ENCODE measurements at places on chromosomes 6 and 20.

GRCh38 chr6:39815356-39815755 lies 23.2 kb downstream of the DAAM2 start:
- no peak for DNase-seq

DNA sequence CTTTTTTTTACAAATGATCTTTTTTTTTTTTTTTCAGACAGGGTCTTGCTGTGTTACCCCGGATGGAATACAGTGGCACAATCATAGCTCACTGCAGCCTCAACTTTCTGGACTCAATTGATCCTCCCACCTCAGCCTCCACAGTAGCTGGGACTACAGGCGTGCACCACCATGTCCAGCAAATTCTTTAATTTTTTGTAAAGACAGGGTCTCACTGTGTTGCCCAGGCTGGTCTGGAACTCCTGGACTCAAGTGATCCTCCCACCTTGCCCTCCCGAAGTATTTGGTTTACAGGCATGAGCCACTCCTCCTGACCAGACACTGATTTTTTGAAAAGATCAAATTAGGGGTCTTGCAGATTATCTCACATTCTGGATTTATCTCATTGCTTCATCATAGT lies 11.0 kb upstream of the MYBL2 start:
- no peak for DNase-seq

DNA sequence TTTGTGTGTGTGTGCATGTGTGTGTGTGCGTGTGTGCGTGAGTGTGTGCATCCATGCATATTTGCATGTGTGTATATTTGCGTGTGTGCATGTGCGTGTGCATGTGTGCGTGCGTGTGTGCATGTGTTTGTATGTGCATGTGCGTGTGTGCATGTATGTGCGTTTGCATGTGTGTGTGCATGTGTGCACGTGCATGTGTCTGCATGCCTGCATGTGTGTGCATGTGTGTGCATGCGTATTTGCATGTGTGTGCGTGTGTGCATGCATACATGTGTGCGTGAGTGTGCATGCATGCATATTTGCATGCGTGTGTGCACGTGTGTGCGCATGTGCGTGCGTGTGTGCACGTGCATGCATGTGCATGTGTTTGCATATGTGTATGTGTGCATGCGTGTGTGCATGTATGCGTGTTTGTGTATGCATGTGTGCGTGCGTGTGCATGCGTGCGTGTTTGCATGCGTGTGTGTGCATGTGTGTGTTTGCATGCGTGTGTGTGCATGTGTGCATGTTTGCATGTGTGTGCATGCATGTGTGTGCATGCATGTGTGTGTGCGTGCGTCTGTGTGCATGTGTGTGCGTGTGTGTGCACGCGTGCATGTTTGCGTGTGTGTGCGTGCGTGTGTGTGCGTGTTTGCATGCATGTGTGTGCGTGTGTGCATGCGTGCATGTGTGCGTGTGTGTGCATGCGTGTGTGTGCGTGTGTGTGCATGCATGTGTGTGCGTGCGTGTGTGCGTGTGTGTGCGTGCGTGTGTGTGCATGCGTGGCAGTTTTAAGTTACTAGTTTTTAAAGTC lies 57.7 kb upstream of the SMOC2 start:
- DNase-seq = no peak

DNA sequence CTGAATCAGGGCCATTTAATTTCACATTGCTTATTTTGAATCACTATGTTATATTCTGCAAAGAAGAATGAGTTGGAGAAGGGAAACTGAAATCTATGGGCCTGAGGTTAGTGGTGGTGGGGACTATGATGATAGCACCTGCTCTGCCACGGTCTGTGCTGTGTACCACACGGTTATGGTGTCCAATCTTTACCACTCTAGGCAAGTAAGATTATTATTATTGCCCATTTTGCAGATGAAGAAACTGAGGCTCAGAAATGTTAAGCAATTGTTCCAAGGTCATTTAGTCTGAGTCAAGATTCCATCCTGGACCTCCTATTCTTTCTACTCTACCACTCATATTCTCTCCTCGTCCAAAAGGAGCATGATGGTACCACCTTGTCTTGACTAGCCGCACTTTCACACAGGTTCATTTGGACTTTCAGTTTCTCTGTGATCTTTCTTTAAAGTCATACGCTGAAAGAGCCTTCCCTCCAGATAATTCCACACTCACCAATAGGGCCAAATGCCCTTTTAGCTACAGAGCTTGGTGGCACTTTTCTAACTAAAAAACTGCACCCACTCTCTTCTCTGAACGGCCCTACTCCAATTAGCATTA lies 56.2 kb downstream of the GFOD1 start:
- DNase-seq = no peak

- no peak for DNase-seq
Observed at GRCh38 chr6:167665698-167666330, 160.9 kb upstream of the AFDN start.

GRCh38 chr6:167237438-167238145 lies 53.5 kb upstream of the UNC93A start:
- no peak for DNase-seq

GRCh38 chr20:63273635-63274380 lies 1.2 kb downstream of the ARFGAP1 start:
- no peak for DNase-seq

GRCh38 chr6:130643361-130643760 lies 183.8 kb upstream of the SMLR1 start:
- no peak for DNase-seq

GRCh38 chr20:25459111-25459830 lies 51.8 kb downstream of the GINS1 start:
- no peak for DNase-seq

DNA sequence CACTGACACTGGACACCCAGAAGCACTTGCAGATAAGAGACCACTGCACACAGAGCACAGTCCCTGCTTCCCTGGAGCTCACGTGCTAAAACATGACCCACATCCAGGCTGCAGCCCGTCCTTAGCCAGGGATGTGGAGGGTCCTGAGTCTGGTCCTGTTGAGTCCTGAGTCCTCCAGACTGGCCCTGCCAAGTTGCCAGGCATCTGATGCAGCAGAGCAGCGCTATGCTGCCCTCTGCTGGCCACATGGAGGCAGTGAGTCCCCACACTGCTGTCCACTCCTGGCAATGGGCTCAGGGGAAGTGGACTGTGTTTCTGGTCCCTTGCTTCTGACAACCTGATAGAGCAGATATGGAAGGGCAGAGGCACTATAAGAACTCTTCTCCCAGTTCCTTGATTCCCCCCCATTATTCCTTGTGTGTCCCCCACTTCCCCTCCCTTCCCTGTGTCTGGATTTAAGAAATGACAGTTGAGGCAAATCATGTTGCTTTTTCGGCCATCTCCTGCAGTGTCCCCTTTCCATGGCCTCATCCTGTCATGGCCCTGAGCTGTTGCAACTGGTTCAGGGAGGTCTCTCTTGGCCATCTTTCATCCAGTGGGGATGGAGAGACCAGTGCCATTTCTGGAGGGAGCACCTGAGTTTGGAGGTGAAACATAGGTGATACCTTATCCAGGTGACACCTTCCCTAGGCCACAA lies 86.0 kb downstream of the DHX35 start:
- DNase-seq = peak; percentile 53

DNA sequence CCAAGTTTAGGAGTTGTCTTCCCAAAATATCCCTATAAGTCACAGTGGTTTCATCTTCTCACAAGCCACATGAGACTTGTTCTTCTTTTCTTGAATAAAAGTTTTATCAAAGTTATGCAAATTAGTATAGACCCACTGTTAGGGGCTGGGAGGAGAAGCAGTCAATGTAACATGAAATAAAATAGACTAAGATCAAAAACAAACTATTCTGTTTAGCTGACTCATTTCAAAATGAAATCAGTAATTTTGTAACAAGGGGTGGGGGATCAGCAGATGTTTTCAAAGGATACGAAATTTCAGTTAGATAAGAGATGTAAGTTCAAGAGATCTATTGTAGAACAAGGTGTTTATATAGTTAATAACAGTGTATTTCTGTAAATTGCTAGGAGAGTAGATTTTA lies 339.6 kb upstream of the PRDM1 start:
- DNase-seq = no peak

DNA sequence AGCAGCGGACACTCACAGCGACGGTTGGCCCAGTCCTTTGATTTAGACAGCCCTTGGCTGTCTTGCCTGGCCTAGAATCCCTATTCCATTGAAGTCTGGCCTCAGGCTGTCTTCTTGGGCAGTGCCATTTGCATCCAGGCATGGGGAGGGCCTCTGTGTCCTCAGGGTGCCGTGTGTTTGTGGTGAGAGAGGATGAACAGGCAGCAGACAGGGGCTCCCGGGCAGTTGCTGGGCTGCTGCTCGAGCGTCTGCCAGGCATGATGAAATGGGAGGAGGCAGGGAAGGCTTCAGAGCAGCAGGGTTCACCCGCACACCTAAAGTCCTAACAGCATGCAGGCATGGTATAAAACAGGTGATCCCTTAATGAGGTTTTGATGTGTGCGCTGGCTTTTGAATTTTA lies 126.9 kb downstream of the SOBP start:
- DNase-seq = no peak

DNA sequence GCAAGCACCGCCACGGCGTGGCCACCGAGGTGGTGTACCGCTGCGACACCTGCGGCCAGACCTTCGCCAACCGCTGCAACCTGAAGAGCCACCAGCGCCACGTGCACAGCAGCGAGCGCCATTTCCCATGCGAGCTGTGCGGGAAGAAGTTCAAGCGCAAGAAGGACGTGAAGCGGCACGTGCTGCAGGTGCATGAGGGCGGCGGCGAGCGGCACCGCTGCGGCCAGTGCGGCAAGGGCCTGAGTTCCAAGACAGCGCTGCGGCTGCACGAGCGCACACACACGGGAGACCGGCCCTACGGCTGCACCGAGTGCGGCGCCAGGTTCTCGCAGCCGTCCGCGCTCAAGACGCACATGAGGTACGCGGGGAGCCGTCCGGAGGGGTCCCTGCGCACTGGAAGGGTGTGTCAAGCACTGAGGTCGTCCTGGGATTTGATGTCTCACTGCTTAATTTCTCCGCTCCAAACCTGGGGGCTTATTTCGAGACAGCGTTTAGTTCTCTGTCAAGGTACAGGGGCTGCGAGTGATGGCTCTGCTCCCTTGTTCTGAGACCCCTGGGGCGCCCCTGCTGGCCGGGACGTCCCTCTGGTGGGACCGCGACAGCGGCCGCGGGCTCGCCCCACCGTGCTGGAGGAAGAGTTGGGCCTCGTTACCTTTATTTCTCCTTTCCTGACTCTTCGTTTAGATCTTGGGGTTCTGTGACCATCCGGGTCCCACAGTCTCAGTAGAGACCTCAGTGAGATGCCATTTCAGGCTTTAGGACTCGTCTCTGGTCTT lies 3.6 kb downstream of the GZF1 start:
- DNase-seq = no peak

- peak; percentile 50 for DNase-seq
Observed at GRCh38 chr6:43723737-43724295, 36.2 kb upstream of the MRPS18A start.

- DNase-seq = no peak
Observed at GRCh38 chr20:45283551-45284057, 23.0 kb upstream of the RBPJL start.

GRCh38 chr6:39791311-39791710 lies 865 bp upstream of the DAAM2 start:
- no peak for DNase-seq

GRCh38 chr20:39607141-39607540 lies 645.0 kb downstream of the DHX35 start:
- DNase-seq = no peak

DNA sequence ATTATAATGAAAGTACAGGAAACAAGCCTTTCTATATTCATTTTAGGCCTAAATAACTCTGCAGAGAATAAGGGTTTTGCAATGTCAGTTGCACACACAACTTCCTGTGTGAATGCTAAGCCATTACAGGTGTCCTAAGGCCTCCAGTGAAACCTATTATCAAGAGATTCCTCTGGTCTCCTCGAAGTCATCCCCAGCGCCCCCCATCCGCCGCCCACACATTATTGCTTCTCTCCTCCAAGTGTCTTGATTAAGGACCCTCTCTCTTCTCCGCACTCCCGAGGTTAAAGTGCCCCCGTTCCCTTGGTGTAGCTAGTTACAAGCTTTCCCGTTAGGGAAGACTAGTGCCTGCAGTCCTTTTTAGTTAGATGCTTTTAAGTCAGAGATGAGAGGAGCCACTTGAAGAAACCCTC lies 1.3 kb downstream of the HIVEP2 start:
- peak; percentile 36 for DNase-seq

GRCh38 chr6:5986861-5987260 lies 19.9 kb downstream of the NRN1 start:
- DNase-seq = no peak

DNA sequence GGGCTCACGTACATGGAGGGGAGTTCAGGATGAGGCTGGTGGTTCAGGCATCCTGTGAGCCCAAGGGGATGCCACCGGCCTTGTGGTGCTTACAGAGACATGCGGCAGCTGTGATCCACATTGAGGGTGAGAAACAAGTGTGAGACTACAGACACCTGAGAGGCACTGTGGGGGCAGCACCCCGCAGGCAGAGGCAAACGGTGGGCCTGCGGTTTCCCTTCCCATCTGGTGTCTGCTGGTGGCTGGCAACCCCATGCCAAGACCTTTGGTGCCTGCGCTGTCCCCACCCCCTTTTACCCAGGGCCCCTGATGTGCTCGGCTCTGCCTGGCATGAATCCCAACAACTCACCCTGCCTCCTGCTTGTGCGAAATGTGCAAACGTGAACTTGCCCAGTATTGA lies 42.0 kb downstream of the ERMARD start:
- no peak for DNase-seq

DNA sequence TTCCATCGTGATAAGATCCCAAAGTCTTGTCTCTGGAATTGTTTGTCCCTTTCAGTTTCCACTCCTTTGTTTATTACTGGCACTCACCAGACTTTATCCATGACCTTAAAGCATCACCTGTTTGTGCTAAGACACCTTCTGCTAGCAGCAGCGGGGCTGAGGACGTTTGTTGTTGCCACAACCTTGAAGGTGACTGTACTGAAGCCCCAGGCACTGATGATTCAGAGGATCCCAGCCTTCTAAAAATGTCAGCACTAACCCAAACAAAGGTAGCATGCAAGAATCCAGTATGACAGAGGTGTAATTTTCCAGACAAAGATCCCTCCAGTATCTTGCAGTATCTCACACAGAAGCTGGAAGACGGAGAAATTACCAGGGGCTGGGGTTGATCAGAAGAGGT lies 28.9 kb upstream of the SMIM8 start:
- DNase-seq = no peak

- no peak for DNase-seq
Observed at GRCh38 chr6:1383729-1384548, 5.4 kb upstream of the FOXF2 start.

GRCh38 chr6:169087443-169088041 lies 166.1 kb downstream of the THBS2 start:
- DNase-seq = no peak

DNA sequence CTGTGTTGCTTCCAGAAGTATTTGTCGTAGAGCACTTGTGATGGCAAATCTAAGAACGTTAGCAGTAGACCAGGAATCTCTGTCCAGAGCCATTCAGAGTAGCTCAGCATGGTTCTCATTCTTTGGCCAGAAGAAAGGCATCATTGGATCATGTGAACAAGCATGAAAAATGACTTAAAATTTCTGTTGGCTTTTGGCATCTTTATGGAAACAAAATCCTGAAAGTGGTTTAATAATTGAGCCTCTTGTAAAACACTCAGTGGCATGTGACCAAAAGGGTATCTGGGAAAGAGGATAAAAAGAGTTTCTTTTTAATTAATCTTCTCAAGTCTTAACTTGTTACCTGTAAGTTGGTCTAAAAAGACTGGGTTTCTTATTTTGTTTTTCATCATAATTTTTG lies 55.2 kb downstream of the PTPN1 start:
- DNase-seq = no peak

All from stimulated activated CD4-positive, alpha-beta T cell treated with anti-CD3 and anti-CD28 coated beads, TNF-alpha, amount 100 ng/mL, for 24 hours (primary cell).